ENCODE measurements at places on chromosomes 16 and 17. TPM values are rescaled to one million over a fixed set of nuclear protein-coding genes. Genes with fewer than 3 reads are reported as not detected.

The GP1BA gene
- not detected for total RNA-seq

The LITAFD gene
- not detected for total RNA-seq

The RTN4RL1 gene
- total RNA-seq = 0.35 TPM

The FBXW10B gene
- 0.94 TPM for total RNA-seq

The APOBR gene
- total RNA-seq = 0.05 TPM

Data from renal cortical epithelial cell (primary cell).